ENCODE measurements at places on chromosomes 13 and 19.

- DNase-seq: no peak
These were observed 2428.4 kb downstream of the PCDH9 start for GRCh38 chr13:64801768-64802167.

GRCh38 chr13:90535421-90535820 lies 812.1 kb upstream of the MIR17HG start:
- DNase-seq: no peak

GRCh38 chr19:35851213-35852028 lies 883 bp downstream of the NPHS1 start:
- DNase-seq: no peak

GRCh38 chr19:57947088-57947418 lies 453 bp downstream of the ZNF256 start:
- DNase-seq: no peak

- DNase-seq: no peak
These were observed 15.5 kb downstream of the ZNF701 start for GRCh38 chr19:52585604-52586003.

DNA sequence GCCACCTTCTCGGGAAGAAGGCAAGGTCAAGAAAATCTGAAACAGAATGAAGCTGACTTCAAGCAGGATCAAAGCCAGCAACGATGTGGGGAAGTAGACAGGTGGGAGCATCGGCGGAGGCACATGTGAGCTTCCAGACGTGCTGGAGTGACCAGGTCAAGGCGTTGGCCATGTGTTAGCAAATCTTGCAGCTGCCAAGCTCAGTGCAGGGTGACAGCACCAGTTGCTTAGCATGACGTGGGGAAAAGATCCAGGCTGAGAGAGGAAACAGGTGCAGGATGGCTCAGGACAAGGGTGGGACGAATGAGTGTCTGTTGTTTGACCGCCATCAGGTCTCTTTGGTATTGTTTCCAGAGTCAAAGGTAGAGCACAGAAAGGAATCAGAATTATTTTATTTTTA lies 92.3 kb downstream of the TNFSF13B start:
- no peak for DNase-seq

Measured in stimulated activated CD8-positive, alpha-beta memory T cell treated with anti-CD3 and anti-CD28 coated beads, Interleukin-2, amount 100 ng/mL, for 1 hour (primary cell).